Globus pallidus (tissue), 1 donor: ENCODE measurements at places on chromosomes 16 and 17.

DNA sequence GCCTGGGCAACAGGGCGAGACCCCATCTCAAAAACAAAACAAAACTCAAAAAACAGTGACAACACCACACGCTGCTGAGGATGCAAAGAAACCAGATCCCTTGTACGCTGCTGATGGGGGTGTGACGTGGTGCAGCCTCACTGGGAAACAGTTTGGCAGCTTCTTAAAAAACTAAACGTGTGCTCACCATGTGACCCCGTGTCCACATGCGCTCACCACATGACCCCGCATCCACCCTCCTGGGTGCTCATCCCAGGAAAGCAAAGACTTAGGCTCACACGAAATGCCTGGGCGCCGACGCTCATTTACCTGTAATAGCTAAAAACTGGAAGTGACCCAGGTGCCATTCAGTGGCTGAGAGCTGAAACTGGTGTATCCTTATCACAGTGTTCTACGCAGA lies 19.9 kb upstream of the RPL13 start:
- no peak for DNase-seq

DNA sequence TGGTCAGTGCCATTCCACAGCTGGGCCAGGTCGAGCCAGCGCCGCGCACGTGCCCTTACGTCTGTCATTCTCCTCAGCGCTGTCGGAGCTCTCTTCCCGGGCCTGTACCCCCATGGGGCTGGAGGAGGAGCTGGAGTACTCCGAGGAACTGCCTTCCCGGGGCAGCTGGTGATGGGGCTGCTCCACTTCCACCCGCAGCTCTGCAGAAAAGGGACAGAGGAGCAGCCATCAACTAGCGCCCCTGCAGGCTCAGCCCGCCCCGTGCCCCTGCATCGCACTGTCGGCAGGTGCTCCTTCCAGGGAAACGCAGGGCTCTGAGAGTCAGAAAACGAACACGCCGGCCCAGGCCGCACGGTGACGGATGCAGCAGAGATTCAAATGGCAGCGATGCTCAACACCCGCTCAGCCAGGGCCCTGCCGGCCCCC lies 20.9 kb downstream of the MAP1LC3B start:
- no peak for DNase-seq

DNA sequence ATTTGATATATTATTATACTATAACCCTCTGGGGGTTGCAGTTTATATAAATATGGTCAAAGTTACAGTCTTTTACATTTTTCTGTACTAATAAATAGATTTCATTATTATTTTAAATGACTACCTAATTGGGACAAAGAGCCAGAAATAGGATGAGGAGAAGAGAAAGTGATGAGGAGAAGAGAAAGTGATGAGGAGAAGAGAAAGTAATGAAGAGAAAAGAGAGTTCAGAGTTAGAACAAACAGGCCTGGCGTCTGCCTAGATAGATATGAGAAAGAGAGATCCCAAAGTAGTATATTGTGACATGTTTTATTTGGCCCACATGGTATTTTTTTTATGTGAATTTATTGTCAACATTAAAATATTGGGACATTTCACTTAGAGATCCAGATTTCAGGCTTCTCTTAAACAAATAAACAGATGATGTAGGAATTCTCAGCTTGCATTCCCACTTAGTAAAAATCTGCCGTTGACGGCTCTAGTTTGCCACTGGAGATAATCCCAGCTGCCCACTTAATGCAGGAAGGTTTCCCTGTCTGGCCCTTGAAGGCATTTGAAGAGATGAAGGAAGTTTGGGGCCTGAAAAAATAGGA lies 210.7 kb downstream of the STX8 start:
- no peak for DNase-seq

DNA sequence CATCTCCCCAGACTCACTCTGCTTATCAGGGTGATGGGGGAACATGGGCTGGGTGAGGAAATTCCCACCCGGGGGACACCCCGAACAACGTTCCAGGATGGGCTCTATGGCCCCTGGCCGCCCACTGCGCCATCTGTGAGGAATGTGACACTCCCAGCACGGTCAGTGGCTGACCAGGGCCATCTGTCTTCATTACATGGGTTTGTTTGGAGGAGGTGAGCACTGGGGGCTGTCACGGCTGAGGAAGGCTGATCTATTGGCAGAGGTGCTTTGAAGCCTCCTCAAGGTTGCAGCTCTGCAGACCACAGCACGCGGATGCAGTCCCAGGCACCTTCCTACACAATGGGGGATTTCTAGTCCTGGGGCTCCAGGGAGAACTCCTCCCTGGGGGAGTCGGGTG lies 214.1 kb upstream of the FOXF1 start:
- no peak for DNase-seq

- DNase-seq = no peak
These were observed 114.1 kb downstream of the NOG start for GRCh38 chr17:56707312-56708219.

- DNase-seq = no peak
These were observed 61.0 kb upstream of the RBL2 start for GRCh38 chr16:53372992-53373871.
